ENCODE measurements at places on chromosomes 5 and 9. TPM values are rescaled to one million over a fixed set of nuclear protein-coding genes. Genes with fewer than 3 reads are reported as not detected.

DNA sequence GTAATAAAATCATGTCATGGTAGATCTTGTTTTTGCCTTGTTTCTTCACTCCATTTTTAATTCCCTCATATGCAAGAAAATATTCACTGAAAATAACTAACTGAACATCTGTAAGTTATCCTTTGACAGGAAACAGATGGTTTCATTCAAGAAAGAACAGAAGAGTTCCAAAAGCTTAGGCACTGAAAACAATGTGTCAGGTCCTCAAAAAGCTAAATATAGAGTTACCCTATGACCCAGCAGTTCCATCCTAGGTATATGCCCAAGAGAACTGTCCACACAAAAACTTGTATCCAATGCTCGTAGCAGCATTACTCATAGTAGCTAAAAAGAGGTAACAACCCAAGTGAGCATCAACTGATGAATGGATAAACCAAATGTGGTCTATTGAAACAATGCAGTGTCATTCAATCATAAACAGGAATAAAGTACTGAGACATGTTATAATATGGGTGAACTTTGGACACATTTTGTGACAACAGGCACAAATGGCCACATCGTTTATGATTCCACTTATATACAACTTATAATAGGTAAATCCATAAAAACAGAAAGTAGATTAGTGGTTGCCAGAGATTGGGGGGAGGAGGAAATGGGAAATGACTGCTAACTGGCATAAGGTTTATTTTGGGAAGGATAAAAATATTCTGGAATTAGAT lies 231.0 kb downstream of the FRMD3 start:
- no peaks in the 10 kb centered on the region for H3K4me1 ChIP-seq
- no peak overlapping the region for H3K27ac ChIP-seq
- H3K4me3 ChIP-seq: no peak overlapping the region
- no peak for DNase-seq
- no peaks in the 10 kb centered on the region for H3K27me3 ChIP-seq

DNA sequence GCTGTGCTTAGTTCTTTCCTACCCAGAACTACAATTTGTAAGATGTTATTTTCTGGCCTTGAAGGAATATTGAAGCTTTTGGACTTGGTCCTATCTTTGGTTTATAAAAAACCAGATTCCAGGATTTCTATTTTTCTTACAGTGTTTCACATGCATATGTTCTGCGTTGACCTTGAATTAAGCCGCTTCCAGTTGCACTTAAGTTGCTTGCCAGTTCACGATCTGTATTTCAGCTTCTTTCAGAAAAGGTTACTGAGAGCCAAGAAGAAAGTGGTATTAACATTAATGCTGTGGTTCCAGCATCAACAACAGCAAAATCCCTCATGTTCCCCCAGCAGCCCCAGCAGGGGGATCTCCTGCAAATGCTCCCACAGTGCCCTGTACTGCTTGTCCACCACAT lies 156.4 kb upstream of the ADAMTS16 start:
- no peak for DNase-seq
- no peak overlapping the region for H3K27ac ChIP-seq
- no peaks in the 10 kb centered on the region for H3K27me3 ChIP-seq
- no peaks in the 10 kb centered on the region for H3K36me3 ChIP-seq

- no peak for DNase-seq
- H3K27ac ChIP-seq: no peak overlapping the region
- no peaks in the 10 kb centered on the region for H3K36me3 ChIP-seq
- no peaks in the 10 kb centered on the region for H3K4me1 ChIP-seq
Measured at GRCh38 chr5:165569551-165569950, 2064.1 kb downstream of the MAT2B start.

- no peaks in the 10 kb centered on the region for H3K27me3 ChIP-seq
- no peak overlapping the region for H3K27ac ChIP-seq
- H3K4me1 ChIP-seq: no peaks in the 10 kb centered on the region
- no peaks in the 10 kb centered on the region for H3K36me3 ChIP-seq
- no peak for DNase-seq
Measured at GRCh38 chr5:109038209-109038840, 290.6 kb downstream of the FER start.

GRCh38 chr5:765948-766631 lies 18.4 kb downstream of the ZDHHC11B start:
- H3K4me3 ChIP-seq: no peak overlapping the region
- H3K27ac ChIP-seq: no peak overlapping the region
- H3K36me3 ChIP-seq: no peaks in the 10 kb centered on the region
- no peaks in the 10 kb centered on the region for H3K4me1 ChIP-seq
- no peak for DNase-seq
- no peaks in the 10 kb centered on the region for H3K27me3 ChIP-seq

DNA sequence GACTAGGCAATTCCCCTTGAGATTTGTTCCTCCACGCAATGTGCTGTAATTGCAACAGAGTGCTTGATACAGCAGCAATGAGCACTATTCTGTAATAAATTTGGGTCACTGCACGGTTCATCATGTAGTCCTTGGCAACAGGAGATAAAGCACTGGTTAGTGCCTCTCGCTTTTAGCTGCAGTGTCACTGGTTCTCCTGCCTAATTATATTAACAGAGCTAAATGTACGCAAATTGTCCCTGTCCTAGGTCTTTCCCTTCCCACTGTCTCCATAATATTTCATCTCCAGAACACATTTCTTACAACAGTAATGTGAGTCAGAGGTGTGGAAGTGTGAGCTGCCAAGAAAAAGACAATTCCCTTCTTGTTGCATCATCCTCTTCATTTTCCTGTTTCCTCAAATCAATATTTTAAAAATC lies 553.1 kb downstream of the ZNF608 start:
- H3K27me3 ChIP-seq: no peaks in the 10 kb centered on the region
- DNase-seq: no peak
- H3K27ac ChIP-seq: no peak overlapping the region
- H3K4me1 ChIP-seq: no peaks in the 10 kb centered on the region
- no peaks in the 10 kb centered on the region for H3K36me3 ChIP-seq

GRCh38 chr9:79598562-79599345 lies 27.0 kb downstream of the TLE4 start:
- no peak overlapping the region for H3K27ac ChIP-seq
- H3K4me1 ChIP-seq: peaks cover 43% of the 10 kb centered on the region
- DNase-seq: no peak
- no peaks in the 10 kb centered on the region for H3K27me3 ChIP-seq
- no peak overlapping the region for H3K4me3 ChIP-seq

GRCh38 chr9:81634915-81635516 lies 54.3 kb downstream of the TLE1 start:
- H3K27ac ChIP-seq: no peak overlapping the region
- no peak overlapping the region for H3K4me3 ChIP-seq
- no peaks in the 10 kb centered on the region for H3K27me3 ChIP-seq
- H3K4me1 ChIP-seq: no peaks in the 10 kb centered on the region

DNA sequence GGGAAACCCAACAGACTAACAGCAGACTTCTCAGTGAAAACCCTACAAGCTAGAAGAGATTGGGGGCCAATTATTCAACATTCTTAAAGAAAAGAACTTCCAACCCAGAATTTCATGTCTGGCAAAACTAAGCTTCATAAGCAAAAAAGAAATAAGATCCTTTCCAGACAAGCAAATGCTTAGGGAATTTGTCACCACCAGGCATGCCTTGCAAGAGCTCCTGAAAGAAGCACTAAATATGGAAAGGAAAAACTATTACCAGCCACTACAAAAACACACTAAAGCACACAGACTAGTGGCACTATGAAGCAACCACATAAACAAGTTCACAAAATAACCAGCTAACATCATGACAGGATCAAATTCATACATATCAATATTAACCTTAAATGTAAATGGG lies 131.1 kb downstream of the OR2K2 start:
- H3K36me3 ChIP-seq: no peaks in the 10 kb centered on the region
- no peak overlapping the region for H3K4me3 ChIP-seq
- DNase-seq: no peak
- no peak overlapping the region for H3K27ac ChIP-seq
- peaks cover 2% of the 10 kb centered on the region for H3K27me3 ChIP-seq

- H3K27ac ChIP-seq: no peak overlapping the region
- DNase-seq: no peak
- H3K27me3 ChIP-seq: peaks cover 2% of the 10 kb centered on the region
- H3K4me3 ChIP-seq: no peak overlapping the region
- H3K4me1 ChIP-seq: no peaks in the 10 kb centered on the region
Measured at GRCh38 chr5:69519285-69519684, 26.7 kb downstream of the OCLN start.

DNA sequence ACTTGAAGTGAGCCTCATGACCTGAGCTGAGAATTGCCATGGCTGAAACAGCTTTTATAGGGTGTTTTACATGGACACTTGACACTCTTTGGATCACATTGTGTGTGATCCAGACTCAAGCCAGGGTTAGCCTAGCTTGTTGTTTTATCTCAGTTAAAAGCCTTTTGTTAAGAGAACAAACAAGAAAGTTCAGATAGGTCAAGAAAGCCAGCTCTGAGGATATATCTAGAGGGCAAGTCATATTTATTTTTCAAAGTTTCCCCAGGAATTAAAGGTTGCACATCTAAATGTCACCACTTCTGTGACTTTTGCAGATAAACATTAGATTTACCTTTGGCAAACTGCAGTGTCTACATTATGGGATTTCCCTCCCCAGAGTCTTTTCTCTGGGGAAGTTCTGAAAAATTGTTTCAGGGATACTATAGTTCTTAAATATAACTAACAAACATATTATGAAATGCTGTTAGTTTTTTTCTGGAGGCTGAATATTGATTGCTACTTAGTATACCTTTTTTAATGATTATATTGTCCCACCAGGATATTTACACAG lies 134.5 kb downstream of the C9orf152 start:
- DNase-seq: no peak
- peaks cover 8% of the 10 kb centered on the region for H3K36me3 ChIP-seq
- H3K4me1 ChIP-seq: peaks cover 2% of the 10 kb centered on the region
- H3K27me3 ChIP-seq: peaks cover 2% of the 10 kb centered on the region

Gene CDH9
- total RNA-seq: not detected
